HCT116 (cell line): ENCODE measurements at places on chromosomes 4 and X.
A peak's percentile ranks its signal among the peaks of the same experiment; 100 is the strongest.

GRCh38 chr4:38452009-38452408 lies 212.0 kb upstream of the KLF3 start:
- DNase-seq: no peak

GRCh38 chrX:45758319-45758718 lies 557.6 kb upstream of the DIPK2B start:
- DNase-seq: no peak

- no peak for DNase-seq
These were observed 946.4 kb downstream of the PDHA2 start for GRCh38 chr4:96786306-96786705.

DNA sequence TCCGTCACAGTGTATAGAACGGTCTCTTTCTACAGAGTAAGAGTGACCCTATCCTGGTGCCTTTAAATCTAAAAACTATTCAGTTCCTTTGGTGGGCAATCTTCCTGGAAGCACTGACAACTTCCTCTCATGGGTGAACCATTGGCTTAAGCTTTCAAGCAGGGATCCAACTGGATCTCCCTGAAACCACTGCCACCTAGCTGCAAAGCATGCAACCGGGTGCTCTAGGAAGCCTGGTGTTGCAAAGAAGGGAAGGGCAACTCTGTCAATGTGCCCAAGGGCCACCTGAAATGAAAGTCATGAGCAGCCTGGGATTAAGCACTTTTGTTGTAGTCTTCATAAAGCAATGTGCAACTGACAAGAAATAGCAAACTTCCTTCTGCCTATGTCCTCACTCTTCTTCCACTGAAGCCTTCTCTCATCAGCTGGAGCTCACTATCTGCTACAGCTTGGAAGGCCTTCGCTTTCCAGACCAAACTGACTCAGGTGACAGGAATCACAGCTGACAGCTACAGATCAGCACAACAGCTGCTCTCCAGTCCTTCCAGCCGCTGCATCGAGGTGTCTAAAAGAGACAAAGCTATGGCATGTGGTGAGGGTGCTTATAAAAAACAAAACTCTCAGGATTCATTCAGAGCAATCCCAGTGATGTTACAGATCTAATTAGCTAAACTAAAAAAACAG lies 46.1 kb downstream of the SETD7 start:
- no peak for DNase-seq

- DNase-seq: no peak
These were observed 587 bp downstream of the CD99 start for GRCh38 chrX:2691543-2692220.

GRCh38 chr4:111854494-111855087 lies 290.7 kb upstream of the FAM241A start:
- peak; percentile 39 for DNase-seq

DNA sequence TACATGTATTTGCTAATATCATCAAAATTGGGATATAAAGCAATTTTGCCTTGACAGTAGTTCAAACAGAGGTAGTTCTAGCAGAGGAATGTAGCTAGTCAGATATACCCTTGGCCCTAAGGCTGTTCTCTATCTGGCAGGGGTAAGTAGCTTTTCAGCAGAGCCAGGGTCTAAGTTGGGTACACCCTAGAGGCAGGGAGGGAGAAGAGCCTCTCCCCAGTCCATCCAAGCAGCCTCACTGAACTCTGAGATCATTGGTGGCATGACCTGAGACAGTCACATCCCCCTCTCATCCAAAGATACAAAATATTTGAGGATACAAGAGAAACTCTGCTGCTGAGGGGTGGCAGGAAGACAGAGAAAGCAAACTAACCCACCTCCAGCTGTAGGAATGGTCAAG lies 343.7 kb downstream of the DHX15 start:
- DNase-seq: no peak

GRCh38 chr4:152626790-152627189 lies 53.0 kb downstream of the TMEM154 start:
- DNase-seq: no peak

GRCh38 chrX:9610771-9611392 lies 146.0 kb downstream of the TBL1X start:
- DNase-seq: no peak

DNA sequence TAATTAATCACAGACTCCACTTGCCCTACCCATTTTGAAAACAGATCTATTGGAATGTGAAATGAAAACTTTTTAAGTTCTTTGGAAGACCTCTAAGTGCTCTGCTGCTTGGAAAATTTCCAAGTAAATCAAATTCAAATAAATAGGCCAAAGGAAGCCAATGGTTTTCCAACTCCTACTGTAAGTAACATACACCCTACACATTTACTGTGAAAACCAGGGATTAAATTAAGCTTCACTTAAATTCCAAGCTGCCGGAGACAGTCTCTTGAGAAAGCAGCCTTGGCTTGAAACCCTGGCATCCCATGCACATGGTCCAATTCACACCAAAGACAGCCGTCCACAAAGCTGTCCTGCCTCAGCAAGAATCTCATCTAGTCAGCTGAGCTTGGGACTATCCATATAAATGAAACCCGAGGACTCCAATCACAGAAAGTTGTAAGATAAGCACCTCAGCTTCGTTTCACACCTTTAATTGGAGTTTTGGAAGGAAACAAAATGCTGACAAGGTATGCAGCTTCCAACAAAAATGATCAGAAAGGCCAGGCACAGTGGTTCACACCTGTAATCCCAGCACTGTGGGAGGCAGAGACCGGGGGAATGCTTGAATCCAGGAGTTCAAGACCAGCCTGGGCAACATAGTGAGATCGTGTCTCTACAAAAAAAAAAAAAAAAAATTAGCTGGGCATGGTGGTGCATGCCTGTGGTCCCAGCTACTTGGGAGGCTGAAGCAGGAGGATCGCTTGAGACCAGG lies 88.6 kb downstream of the APBB2 start:
- DNase-seq: no peak

DNA sequence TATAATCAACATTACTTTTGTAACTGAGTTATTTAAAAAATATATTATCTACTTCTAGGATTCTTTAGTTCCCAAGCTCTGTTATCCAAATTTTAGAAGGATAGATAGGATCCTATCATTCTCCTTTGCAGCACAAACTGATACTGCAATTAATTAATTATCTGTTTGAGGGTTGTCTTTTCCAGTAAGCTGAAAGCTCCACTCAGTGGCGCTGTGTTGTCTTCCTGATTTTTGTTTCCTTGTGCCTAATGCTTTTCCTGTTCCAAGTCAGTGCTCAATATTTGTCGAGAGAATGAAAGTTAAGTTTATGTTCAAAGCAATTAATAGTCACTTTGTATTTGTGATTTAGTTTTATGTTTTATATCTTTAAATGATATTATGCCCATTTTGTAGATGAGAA lies 107.4 kb upstream of the ANK2 start:
- DNase-seq: no peak

- no peak for DNase-seq
These were observed at the start of gene SASH3 for GRCh38 chrX:129779747-129780146. Gene SASH3 (plus strand): TSS chrX:129779949. CDS start chrX:129780098, 149 bp downstream.

DNA sequence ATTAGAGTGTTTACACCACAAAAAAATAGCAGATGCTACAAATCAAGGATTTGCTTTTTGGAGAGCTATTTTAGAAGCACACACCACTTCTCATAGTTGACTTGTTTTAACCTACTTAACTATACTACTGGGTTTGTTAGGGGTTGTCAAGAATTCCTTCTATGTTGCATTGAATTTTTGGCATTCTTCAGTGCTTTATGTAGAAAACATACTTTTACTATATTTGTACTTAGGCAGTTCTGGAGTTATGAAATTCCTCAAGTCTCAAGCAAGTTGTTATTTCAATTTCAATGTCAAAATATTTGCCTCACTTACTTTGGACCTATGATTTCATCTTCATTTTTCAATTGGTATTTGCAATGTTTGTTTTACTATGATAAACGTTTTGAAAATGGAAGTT lies 449.6 kb downstream of the GLUD2 start:
- no peak for DNase-seq

GRCh38 chr4:73683456-73683855 lies 56.9 kb upstream of the CXCL8 start:
- DNase-seq: no peak

DNA sequence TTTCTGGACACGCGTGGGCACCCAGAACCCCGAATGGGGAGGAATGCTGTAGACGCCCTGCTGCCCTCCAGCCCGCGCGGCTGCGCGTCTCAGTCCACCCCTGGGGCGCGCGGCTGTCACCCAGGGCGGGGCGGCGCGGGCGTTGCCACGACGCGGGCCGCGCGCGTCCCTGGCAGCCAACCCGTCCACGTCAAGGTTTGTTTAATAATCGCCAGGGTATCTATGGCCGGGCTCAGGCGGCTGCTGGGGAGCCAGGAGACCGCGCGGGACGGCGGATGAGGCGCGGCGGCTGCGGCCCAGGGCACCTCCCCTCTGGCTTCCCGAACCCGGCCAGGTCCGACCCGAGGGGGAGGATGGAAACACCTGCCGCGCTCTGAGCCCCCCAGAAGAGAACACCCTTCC lies at the start of gene SPATA18:
TSS of gene SPATA18 (plus strand) at position 92 of the 402 bp plus-strand sequence. CDS start 401 bp downstream, outside the sequence.
- no peak for DNase-seq

GRCh38 chr4:71141125-71141524 lies 147.7 kb downstream of the DCK start:
- no peak for DNase-seq

GRCh38 chrX:132442691-132443090 lies 46.1 kb downstream of the MBNL3 start:
- no peak for DNase-seq
